ENCODE measurements at places on chromosomes 1 and 21.

DNA sequence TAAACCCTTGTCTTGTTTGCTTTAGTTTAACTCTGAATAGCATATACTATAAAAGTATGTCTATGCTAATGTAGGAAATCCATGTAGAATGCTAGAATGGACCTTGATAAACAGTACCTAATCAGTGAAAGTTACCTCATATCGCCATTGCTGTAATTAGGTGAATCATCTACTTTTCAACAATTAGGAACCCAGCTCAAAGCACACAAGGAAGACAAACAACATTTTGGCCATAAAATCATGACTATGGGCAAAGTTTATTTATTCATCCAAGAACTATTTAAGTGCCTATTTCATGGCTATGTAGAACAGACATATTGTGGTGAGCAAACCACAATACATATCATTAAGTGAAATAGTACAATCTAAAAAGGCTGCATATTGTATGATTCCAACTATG is 1043.2 kb downstream of the BRINP3 start:
- no peak for DNase-seq

- no peak for DNase-seq
Measured at GRCh38 chr1:110945626-110946025, 18.1 kb downstream of the LRIF1 start.

- no peak for DNase-seq
Measured at GRCh38 chr21:46091631-46092025, 6.3 kb upstream of the COL6A2 start.

GRCh38 chr1:208829595-208829994 is 585.4 kb upstream of the PLXNA2 start:
- no peak for DNase-seq

- DNase-seq: no peak
Measured at GRCh38 chr21:45248893-45249381, 38.8 kb downstream of the POFUT2 start.

DNA sequence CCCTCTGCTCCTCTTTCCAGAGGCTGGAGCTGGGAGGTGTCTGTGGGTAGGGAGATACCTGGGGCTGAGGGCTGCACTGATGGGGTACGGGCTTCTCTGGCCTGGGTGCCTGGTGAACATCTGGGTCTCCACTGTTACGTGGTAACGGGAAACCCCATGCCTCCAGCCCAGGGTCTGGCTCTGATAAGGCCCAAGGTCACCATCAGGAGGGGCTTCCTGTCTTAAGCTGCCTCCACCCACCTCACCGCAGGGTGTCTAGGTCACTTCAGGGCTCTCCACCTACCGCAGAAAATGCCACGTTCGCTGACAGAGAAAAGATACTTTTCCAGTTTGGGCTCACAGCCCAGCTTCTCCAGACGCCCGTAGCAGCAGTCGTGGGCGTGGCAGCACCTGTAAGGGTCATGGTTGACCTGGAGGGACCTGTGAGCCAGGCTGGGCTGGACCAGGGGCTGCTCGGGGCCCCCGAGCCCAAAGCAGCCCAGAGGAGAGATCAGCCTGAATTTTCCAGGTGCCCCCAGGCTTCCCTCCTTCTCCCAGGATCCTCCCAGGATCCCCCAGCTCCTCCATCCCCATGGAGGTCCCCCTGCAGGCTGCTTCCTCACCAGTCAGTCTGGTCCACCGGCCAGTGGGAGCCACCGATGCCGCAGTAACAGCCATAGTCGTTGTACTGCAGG is 1.3 kb downstream of the PLA2G2E start:
- no peak for DNase-seq

DNA sequence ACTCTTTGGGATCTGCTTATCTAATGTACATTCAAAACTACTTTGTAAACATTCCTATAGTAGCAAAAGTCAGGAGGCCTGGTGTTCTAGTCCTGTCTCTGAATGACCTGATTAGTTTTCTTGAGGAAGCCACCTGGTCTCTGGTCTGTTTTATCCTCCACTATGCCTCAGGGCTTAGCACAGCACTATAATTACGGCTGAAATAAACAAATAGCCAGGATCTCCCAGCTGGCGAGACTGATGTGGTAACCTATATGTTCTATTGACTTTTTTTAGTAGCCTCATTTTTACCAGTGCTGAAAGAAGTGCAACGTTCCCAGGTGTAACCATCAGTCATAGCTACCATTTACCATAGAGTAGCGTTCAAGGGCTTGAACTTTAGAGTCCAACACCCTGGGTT is 24.2 kb upstream of the RPL11 start:
- no peak for DNase-seq

DNA sequence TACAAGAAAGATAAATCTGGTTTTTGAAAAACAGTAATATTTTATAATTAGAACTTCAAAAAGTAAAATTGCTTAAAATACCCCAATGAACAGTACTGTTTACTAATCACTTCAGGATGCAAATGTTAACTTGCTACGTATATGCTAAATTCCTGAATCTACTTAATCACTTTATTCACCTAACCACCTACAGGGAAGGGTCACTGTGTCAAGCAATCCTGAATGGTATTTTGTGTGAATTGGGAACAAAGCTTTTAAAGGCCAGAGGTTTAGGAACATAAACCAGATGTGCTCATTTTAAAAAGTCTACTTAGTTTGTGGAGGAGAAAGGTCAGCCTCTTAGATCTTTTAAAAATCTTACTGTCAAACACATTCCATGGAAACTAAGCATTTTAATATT is 1143.0 kb upstream of the ADGRL2 start:
- no peak for DNase-seq

DNA sequence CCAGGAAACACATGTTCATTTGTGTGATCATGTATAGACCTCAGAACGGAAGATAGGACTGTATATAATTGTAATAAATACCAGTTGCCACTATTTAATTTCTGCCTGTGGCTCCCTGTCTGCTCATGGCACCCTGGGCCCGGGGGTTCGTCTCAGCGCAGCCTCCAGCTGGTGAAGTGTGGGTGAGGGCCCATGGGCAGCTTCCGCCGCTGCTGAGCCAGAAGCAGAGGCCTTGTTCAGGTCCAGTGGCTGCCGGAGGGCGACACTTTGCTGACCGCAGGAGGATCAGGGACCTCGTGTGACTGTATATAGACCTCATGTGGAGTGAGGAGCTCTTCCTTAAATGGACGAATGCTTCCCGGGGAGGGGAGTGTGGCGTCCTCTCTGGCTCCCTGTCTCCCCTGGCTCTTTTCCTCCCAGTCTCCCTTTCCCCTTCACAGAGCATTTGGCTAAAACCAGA is 155.9 kb downstream of the PEX14 start:
- no peak for DNase-seq

DNA sequence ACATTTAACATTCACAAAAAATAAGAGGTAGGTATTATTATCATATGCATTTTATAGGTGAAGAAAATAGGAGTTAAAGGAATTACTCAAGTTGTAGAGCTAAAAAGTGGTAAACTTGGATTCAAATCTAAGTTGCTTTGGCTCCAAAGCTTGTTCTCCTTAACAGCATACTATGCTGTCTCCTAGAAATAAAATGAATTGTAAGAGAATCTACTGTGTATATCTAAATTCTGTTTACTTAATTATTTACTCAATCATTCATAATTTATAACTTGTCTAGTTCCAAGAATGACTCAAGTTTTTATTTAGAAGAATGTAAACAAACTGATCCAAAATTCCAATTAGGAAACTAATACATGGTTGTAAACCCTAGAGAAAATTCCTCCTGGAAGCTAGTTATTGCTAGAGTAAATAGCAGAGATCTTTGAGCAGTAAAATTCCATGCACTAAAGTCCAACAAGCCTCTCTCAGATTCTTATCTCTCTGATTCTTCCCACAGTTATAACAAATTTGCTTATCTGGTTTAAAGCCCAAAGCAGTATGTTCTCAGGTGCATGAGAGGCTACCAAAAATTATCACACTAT is 132.5 kb upstream of the DPT start:
- DNase-seq: no peak

DNA sequence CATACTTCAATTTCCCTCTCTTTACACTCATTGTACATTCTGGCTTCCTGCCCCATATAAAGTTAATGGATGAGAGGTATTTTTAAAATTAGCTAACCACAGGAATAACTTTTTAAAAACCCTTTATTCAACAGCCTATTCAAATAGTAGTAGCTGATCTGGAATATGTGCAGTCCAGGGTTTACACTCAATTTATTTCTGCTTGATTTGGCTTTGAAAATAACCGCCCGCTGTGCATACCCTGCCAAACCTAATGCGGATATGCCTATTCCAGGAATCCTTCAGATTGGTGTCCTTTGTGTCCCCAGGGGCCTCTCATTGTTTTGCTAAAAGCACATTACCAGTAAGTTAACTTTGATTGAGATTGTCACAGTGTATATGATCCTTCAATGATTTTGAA is 1686.2 kb downstream of the PLA2G4A start:
- no peak for DNase-seq

GRCh38 chr1:18635891-18636595 is 5.4 kb downstream of the PAX7 start:
- DNase-seq: no peak

DNA sequence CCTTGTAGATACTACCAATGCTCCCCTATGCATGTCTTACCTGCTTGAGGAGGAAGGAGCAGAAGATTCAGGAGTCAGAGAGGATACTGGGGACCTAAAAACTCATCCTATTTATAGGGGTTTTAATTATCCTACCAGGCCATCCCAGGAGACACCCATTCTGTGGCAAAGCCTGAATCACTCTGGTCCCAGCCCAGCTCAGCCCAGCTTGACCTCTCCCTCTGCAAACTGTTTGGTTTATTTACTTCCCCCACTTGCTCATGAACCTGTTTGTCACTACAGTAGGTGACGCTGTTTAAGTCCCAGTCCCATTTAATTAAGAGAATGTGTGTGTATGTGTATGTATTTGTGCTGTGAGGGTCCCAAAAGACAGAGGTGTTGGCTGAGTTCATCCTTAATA is at the start of gene RPTN:
TSS of gene RPTN (minus strand) at position 85 of the 400 bp plus-strand sequence. CDS start 1,339 bp downstream, outside the sequence.
- DNase-seq: no peak

DNA sequence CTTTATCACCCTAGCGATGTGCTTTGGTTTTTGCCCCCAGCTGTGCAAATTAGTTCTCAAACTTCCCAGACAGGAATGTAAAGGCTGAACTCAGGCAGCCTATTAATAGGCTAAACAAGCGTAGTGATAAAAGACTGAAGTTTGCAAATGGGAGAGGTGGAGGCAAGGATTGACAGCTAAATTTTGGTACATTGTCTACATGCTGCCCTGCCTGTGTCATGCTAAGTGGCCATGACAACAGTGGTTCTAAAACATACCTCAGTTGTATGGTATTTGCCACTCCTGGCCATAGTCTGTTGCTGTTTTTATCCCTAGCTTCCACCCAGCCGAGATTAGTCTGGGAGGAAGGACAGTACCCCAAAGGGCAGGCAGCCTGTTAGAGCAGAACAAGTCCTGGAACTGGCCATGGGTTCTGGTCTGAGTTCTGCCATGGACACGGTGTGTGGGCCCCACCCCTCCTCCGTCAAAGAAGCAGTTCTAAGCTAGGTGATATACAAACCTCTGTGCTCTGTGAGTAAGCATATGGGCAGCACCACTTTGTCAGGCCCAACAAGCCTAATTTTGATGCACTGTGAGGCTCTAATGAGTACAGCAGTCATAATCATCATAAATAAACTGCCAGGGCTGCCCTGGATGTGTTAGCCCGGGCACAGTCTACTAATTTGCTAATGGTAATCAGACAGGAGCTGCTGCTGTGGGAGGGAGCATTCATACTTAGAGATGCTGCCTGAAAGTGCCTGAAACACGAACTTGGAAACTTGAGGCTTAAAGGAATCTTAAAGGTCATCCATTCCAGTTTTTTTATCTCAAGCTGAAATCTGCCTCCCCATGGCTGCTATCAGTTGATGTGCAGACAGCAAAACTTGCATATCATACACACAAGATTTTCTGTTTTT is 177.1 kb downstream of the HHAT start:
- no peak for DNase-seq

- no peak for DNase-seq
Measured at GRCh38 chr1:76218888-76219287, 144.3 kb downstream of the ST6GALNAC3 start.

GRCh38 chr21:23939369-23940065 is 1667.8 kb downstream of the MRPL39 start:
- peak; percentile 72 for DNase-seq

DNA sequence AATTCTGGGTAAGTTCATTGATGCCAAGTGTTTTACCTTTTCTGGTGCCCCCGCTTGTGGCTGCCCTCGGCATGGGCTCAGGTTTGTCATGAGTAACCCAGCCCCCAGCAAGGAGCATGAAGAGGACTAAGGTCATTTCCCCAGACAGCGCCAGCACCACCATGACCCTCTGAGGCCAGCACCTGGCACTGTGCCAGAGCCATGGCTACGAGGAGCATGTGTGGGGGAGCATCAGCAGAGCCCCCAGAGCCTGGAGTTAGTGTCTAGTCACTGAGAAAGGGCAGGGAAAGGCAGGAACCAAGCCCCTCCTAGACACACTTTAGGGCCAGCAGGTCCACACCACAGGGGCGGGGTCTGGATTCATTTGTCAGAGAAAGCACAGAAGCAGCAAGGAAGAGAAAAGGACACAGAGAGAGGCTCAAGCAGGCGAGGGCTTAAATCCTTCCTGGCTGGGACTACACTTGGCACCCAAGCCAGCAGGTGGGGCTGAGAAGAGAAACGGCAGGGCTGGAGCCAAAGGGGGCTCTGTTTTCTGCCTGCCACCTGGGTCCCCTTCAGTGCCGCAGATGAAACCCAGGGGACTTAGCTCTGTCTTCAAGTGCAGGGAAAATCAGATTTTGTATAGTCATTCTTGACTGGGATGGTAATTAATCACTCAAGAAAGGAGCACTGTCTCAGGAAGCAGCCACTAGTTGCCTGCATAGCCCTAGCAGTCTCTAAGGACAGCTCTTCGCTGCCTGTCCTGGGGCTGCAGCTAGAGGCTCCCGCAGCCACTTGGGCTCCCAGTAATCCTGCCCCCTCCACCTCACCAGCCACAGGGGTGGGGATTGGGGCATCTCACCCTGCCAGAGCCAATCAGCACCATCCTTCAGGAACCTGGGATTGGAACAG is 79.6 kb upstream of the ZC3H12A start:
- no peak for DNase-seq

DNA sequence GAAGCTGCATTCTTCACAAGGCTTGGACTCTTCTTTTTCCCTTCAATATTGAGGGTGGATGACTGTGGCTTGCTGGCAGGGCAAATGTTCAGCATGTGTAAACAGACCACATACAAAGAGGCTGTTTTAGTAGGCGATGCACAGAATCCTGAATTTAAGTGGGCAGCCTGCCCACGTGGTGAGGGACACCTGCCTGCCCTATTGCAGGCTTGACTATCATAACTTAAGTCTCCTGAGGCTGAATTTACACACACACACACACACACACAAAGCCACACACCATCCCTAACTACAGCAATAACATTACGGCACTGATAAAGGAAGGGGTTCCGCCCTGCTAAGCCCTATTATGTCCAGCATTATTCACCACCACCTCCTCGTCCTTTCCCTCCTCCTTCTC is 15.9 kb downstream of the SYT2 start:
- DNase-seq: no peak
